ENCODE measurements at places on chromosomes 16 and 17.

- no peak for DNase-seq
These were observed 16.6 kb downstream of the TBC1D16 start for GRCh38 chr17:80018917-80019651.

DNA sequence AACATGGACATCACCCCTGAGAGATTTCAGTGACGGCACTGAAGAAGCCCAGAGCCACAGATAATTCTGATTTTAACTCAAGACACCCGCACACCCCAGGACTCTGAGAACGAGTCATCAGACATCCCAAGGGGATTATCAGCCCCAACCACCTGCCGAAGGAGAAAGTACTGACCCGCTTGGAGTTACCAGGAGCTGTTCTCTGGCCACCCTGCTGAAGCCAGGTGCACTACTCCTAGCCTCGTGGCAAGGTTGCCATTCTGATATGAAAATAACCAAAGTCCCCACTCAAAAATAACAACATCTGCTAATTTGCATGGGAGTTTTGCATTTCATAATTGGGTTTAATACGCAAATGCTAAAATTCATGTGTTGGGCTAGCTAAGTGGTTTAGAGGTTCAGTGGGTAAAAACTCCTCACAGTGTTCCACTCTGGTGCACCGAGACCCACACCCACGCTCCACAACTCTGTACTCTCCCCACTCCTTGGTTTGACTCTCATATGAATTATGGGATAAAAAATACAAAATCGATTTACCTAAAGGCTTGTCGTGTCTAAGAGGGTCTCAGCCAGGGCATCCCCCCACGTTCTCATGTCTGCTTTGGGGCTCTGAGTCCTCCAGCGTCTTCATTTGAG, 143.0 kb upstream of the NOL11 start:
- DNase-seq: no peak

DNA sequence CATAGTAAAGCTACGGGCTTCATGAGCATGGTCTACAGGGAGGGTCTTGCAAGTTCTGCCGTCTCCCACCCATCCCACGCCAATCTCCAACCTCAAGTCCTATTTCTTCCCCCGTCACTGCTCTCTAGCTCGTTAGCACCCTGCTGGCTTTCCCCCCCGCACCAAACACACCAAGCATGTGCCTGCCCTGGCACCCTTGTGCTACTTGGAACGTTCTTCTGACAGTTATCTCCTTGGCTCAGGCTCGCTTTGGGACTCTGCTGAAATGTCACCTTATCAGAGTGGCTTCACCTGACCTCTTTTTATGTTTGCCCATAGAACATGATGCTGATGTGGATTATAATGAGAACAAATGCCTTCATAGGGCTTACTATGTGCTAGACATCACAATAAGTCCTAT, 21.9 kb downstream of the GLYR1 start:
- DNase-seq: no peak

GRCh38 chr16:67565470-67566100, 3.3 kb downstream of the CTCF start:
- DNase-seq: no peak

- DNase-seq: no peak
These were observed 162.0 kb downstream of the CCDC182 start for GRCh38 chr17:57582881-57583756.

- DNase-seq: peak; percentile 48
These were observed 2.5 kb upstream of the ZNF423 start for GRCh38 chr16:49858200-49859124.

DNA sequence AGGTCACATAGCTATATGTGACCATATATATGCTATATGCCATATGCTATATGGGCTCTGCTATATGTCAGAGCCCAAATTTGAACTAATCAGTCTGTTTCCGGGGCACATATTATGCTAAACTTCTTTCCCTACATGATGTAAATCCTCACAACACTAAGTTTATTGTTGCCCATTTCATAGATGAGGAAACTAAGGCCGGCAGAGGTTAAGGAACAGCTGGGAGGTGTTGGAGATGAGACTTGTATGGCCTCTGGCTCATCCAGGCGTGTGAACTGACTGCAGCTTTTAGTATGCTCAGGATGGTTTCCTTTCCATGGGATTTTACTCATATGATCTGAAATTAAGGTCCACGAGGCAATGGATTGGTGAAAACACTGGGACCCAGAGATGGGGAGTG, 17.5 kb upstream of the CNOT1 start:
- DNase-seq: no peak

- DNase-seq: no peak
These were observed 32.0 kb upstream of the SMPD3 start for GRCh38 chr16:68480084-68480995.

- no peak for DNase-seq
These were observed 95.4 kb downstream of the IRX3 start for GRCh38 chr16:54191163-54191562.

- peak; percentile 30 for DNase-seq
These were observed 68.0 kb downstream of the AMFR start for GRCh38 chr16:56357241-56357764.

GRCh38 chr16:23974223-23974622, 138.4 kb downstream of the PRKCB start:
- DNase-seq: no peak

DNA sequence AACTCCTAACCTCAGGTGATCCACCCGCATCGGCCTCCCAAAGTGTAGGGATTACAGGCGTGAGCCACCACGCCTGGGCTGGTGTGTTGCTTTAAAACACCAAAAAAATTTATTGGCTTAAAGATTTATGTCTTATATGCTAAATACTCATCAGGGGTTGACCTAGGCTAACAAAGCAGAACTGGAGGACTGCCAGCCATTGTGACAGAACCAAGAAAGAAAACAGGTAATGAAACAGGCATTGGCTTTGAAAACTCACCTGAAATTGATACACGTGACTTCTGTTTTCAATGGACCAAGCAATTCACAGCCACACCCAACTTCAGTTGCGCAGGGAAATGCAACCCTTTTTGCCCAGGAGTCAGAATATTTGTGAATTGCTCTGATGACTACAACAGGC, 4.9 kb upstream of the PHAF1 start:
- no peak for DNase-seq

GRCh38 chr16:80664786-80665185, 124.0 kb downstream of the DYNLRB2 start:
- no peak for DNase-seq
